CD4-positive, alpha-beta T cell treated with Interleukin-4 for 4 hours (primary cell): ENCODE measurements at places on chromosomes 2 and 18.

DNA sequence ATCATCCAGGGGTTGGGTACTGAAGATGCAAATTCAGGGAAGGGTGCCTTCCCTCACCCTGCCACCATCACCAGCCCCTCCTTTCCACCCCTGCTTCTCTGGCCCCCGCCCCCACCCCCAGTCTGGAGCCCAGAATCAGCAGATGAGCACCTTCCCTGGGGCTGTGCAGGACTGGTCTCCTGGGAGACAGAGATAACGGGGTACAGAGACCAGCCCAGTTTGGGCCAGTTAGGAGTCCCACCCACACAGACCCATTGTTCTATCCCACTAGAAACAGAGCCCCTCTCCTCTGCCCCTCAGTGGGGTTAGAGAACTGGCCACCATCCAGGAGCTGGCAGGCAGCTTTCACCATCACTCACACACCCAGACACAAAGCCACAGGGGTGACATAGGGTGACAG lies 4.5 kb upstream of the CRYBA2 start:
- no peak for DNase-seq

DNA sequence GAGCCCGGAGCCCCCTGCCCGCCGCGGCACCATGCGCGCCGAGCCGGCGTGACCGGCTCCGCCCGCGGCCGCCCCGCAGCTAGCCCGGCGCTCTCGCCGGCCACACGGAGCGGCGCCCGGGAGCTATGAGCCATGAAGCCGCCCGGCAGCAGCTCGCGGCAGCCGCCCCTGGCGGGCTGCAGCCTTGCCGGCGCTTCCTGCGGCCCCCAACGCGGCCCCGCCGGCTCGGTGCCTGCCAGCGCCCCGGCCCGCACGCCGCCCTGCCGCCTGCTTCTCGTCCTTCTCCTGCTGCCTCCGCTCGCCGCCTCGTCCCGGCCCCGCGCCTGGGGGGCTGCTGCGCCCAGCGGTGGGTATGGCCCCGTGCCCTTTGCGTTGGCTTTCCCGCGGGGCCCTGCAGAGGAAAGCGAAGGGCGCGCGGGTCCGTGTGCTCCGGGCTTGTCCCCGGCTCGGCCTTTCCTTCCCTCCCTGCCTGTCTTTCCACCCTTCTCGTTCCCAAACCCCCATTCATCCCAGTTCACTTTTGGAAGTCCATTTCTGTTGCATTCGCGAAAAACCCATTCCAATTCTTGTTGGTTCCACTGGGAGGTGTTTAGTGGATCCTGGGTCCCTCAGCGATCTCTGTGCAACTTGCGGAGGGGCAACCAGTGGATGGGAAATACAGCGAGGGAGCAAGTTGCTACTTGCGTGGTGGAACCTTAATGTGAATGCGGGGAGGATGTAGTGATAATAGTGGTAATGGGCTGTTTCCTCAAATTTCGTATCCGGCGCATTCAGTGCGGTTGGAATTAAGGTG lies 599 bp downstream of the ADAM23 start:
- DNase-seq: no peak

DNA sequence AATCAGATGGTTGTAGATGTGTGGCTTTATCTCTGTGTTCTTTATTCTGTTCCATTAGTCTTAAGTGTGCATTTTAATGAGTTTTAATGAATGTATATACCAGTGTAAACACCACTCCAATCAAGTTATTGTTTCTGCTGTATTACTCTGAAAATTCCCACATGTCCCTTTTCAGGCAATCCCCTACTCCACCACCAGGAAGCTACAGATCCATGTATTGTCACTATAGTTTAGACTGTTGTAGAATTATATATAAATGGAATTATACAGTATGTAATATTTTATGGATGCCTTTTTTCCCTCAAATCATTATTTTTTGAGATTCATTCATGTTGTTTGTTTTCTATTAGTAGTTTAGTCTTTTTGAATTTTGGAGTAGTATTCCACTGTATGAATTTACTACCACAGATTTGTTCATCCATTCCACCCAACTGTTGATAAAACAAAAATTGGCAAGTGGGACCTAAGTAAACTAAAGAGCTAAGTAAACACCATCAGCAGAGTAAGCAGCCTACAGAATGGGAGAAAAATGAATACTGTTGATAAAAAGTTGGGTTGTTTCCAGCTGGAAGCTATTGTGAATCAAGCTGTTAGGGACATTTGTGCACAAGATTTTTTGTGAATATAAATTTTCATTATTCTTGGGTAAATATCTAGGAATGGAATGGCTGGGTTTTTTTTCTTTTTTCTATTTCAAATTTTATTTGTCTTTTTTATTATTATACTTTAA lies 262.0 kb downstream of the CAMKMT start:
- DNase-seq: no peak

- no peak for DNase-seq
Observed at GRCh38 chr2:28108143-28108542, 217.6 kb downstream of the BABAM2 start.

DNA sequence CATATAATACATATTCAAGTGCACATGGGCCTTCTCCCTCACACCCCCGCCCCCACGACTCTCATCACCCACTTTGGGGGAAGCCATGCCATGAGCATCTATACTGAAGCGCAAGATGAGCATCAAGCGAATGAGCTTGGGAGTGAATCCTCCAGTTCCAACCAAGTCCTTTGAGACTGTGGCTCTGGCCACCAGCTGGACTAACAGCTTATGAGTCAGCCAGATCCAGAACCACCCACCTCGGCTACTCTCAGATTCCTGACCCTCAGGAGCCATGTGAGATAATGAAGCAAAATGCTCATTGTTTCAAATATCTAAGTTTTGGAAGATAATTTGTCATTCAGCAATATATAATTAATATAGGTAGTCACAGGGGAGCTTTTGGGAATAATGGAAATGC lies 22.2 kb upstream of the IL1RL1 start:
- DNase-seq: no peak

GRCh38 chr2:19171409-19171808 lies 187.0 kb downstream of the OSR1 start:
- no peak for DNase-seq

DNA sequence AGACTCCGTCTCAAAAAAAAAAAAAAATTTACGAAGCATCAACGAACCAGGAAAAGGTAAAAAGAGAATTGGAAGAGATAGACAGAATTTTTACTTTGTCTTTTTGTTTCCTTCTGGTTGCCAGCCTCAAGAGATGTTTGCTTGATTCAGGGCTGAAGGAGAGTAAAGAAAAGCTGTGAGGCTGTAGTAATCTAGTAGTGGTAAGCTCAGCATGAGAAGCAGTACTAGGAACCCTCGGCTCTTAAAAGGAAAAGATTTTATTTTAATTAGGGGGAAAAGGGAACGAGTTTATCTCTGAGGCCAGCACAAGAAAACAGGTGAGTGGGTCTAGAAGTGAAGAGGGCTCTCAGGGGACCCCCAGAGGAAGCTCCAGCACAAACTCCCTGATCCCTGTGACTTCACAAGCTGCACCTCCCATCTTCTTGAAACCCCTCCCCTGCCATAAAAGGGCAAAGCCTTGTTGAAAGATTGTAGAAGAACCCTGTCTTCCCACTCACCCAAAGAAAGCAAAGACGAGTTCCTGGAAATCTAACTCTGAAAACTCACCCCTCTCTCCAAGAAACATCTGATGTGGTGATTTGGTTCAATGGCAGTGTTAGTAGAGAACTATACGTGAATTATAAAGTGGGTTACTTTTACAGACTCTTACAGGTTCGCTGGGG lies 8.6 kb downstream of the RBMS1 start:
- DNase-seq: no peak

DNA sequence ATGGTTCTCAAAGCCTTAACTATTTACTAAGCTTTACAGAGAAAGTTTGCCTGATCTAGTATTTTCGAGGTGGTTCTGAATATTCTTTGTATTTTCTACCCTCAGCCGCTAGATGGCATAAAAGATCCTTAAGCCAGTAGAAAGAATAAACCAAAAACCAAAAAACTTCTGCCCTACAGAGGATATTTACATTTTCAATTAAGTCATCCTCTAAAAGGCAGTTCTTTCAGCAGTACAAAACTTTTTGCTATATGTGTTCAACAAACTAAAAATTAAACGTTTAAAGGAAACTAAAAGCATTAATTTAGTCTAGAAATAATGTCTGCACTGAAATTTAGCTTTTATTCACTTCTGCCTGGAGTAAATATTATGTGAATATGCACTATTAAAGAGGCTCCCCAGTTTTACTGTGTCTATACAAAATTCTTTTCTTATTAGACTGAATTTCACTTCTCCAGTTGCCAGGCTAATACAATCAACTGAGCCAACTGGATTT lies 297.5 kb downstream of the PIEZO2 start:
- peak; percentile 28 for DNase-seq

- no peak for DNase-seq
Observed at GRCh38 chr2:227597036-227597435, 1.7 kb upstream of the SCYGR2 start.

DNA sequence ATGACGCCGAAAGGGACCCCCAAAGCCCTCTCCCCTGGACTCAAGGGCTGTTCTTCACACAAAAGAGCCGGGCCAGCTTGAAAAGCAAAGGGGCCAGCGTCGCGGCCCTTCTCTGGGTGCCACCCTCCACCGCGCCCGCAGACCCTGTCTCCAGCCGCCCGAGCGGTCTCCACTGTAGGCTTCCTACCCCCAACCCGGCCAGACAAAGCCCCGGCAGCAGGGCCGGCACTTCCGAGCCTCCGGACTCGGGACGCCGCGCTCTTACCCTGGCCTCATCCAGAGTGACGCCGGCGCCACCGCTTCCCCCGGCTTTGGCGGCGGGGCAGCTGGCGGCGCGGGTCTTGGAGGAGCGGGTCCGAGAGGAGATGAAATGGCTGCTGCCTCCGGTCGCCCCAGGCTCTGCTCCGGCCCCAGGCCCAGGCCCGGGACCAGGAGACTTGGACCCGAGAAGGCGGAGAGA lies 603 bp downstream of the ATAD2B start:
- no peak for DNase-seq

- no peak for DNase-seq
Observed at GRCh38 chr2:173134703-173135102, 59.1 kb downstream of the MAP3K20 start.

DNA sequence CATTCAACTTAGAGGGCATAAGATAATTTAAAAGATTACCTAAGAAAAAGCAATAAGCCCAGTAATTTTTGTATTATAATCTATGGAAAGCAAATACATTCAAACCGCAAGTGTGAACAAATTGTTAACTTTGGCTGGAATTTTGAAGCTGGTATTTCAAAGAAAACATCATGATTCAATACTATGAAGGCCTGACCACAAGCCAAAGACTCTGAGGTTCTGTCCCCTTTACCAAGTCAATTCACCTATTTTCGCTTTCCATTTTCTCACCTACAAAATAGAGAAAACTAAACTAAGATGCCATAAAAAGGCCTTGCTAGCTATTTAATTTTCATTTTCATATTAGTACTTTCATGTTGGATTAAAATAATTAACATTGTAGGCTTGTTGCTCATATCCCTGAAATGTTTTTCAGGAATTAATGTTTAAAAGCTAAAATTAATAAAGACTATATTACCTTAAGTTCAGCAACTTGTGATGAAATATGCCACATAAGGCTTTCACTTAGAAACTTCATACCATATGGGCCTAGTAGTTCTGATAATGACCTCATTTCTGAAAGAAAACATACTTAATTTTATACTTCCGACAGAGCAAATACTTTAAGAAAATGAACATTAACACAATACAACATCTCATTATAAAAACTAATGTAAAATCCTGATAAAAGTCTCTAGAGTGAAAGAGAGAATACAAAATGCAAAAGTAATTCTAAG lies 85.7 kb upstream of the FRZB start:
- DNase-seq: no peak

- no peak for DNase-seq
Observed at GRCh38 chr2:46669016-46669415, 189.7 kb downstream of the TMEM247 start.

DNA sequence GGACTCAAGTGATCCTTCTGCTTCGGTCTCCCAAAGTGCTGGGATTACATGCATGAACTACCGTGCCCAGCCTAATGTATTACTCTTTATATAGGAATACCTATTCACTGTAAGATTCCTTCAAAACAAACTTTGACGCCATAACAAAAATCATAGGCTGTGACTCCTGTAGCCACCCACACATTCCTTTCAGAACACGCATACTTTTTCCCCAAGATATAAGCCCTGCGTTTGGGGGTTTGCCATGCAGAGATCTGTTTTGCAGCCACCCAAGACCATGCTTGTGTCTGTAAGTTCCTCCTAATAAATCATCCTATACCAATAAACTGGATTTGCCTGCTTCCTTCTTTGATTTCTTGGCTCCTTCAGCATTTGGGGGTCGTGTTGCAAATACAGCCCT lies 46.0 kb upstream of the STON1 start:
- DNase-seq: no peak

DNA sequence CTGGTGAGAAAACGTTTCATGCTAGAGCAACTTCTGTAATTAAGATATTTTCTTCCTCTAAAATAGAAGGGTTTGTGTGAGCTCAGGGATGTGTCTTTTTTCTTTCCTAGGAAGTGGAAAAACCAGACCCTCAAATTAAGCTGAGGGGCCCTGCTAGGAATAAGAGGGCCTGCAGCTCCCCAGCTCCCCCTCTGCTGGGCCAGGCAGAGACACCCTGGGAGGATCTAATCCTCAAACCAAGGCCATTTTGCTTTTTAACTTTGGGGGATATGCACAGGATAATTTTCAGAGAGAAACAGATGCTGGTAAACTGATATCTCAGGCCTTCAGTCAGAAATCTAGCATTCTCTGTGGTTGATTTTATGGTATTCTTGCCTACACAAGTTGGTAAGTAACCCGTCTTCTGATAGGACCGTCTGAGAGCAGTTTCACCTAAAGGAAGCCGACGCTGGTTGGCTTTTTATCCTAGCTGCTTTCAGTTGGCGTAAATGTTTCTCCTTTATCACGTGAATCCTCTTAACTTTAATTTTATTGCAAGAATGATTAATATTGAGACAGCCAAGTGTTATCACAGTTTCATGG lies 34.8 kb downstream of the SNTG2 start:
- no peak for DNase-seq
